ENCODE measurements at places on chromosomes 1 and 21.

DNA sequence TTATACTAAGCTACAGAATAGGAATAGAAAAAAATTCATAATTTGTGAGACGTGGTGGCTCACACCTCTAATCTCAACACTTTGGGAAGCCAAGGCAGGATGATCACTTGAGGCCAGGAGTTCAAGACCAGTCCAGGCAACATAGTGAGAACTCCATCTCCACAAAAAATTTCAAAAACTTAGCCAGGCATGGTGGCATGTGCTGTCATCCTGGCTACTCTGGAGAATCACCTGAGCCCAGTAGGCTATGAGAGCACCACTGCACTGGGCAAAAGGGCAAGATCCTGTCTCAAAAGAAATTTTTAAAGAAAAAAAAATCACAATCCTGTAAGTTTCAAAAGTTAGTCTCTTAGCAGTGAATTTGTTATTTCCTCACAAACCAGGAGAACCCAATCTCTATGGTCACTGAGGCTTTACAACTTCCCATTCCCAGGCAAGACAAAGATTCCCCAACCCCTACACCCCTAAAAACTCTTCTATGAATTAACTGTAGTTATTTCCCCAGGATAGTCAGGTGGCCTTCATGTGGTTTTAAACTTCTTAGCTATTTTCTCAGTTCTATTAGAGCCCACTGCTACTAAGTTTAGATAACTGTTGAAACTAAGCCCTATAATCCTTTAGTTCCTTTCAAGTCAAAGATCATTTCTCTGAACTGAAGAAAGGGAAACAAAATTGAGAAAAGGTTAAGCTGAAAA, 74.5 kb downstream of the FOXJ3 start:
- DNase-seq, result no peak

DNA sequence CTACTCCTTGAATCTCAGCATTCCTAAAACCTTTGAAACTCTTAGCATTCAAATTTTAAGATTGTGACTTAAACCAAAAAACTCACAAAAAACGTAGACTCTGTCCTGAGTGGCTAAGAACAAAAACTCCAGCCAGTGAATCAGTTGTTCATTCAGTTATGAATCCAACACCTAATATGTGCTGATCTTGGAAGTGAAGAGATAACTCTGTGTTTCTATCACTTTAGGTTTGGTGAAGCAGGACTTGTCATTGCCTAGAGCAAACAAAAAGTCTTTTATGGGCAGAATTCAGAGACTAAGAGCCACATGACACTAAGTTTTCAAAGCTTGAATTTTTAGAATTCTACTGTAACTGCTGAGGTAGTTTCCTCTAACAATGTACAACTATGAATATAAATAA, 10.4 kb upstream of the GPR137B start:
- DNase-seq, result no peak

- no peak for DNase-seq
Observed at GRCh38 chr1:22763487-22764200, 53.0 kb downstream of the EPHB2 start.

GRCh38 chr21:31418377-31419001, 74.4 kb upstream of the TIAM1 start:
- DNase-seq, result no peak

DNA sequence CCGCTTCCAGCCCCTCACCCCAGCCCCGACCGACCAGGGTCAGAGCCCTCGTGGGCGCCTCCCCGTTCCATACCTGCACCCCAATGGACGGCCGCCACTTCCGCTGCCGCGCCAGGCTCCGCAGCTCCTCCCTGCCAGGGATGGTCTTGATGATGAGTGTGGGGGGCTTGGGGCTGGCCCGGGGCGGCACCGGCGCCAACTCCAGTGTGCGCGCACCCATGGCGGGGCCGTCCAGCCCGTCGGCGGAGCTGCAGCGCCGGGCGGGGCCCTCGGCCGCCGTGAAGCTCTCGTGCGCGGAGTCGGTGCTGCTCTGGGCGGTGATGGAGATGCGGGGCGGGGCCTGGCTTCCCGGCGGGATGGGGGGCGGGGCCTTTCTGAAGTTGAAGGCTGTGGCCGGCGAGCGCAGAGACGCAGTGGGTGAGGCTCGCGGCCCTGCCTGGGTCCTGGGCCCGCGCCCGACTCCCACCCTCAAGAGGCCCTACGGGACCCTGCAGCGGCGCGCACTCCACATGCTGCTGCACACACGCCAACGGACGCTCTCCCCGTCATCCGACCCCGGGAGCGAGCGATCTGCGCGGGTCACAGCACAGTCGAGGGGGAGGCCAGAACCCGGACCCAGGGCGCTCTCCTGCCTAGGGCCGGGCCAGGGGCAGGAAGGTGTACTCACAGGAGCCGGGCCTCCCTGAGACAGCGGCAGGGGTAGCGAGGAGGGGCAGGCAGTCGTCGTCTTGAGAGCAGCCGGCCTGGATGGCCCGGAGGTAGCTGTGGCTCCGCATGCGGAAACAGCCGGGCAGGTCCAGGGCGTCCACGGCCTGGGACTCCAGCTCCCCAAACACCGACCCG, 26.1 kb upstream of the SMIM12 start:
- DNase-seq, result no peak

DNA sequence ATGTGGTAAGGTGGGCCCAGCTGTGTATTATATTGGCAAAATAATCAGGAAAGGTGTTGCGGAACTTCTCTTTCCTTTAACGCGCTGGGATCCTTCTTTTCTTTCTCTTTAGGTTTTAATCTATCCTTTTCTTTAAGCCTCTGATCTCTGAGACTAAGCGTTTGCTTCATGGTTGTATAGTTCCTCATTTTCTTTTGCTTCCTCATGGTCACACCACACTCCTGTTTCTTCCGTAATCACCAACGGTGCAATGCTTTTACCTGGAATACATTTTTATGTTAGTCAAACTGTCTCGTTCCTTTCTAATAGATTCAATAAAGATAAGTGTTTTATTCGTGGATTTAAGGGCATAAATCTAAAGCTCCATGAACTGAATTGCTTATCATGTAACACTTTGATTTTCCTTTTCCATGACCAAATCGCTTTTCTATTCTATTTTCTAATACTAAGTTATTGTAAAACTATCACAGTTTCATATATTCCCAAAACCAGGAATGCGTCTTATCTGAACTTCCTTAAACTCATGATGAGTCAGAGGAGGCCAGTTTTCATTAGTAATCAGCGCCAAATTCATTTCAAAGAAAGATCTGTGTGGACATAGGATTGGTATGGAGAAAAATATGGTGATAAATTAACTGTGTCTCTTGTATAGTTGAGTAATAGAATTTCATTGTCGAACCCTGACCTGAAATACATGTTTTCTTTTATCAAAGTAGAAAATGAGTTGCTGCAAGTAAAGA, 12.2 kb downstream of the SDCCAG8 start:
- DNase-seq, result no peak

DNA sequence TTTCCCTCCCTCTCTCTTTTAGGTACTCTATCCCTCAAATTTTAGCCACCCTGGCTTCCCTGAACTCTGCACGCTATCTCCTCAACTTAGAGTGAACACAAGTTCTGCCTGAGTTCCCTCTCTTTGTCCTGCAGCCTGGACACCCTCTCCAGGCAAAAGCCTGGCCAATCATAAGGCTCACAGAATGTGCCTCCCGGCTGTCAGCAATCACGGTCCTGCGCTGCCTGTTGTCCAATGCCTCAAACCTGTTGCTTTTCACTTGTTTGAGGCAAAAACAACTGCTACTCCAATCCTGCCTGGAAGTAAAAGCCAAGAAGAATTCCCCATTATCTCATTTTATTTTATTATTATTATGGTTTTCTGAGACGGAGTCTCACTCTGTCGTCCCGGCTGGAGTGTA, 66.1 kb downstream of the LGR6 start:
- DNase-seq, result no peak

DNA sequence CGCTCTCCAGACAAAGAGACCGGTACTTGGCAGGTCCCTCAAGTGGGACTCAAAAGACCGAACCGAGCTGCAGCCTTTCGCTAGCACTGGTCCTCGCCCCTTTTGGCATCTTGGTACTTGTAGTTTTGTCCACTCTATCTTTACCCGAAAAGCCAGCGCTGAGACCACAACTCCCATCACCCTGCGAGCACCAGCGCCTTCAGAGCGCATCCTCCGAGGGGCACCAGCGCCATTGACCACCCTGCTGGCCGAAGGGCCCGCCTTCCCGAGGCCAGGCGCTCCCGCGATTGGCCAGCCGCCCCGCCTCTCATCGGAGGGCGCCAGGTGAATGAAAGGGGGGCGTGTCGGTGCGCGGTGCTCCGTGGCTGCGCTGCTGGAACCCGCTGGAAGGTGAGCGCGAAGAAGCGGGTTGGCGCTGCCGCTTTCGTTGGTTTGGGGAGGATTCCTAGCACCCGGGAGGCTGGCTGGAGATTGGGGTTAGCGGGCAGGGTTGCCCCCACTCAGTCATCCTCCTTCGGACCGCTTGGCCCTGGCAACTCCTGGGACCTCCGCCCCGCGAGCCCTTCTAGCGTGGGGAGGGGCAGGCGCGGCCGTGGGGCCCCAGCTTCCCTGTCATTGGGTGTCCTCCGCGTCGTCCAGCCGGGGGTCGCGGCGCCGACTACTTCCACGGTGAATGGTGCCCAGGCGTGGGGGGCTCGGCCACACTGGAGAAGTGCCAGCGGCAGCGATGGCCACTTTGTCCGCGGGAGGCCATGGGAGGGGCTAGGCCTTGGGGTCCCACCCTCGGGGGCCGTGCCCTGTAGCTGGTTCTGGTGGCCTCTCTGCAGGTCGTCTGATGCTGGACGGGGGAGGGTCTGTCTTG, at the start of gene ZBTB8B:
ZBTB8B (plus strand) TSS at position 357 of the 862 bp plus-strand sequence. CDS start 5,553 bp downstream, outside the sequence.
- DNase-seq, result no peak

- DNase-seq, result no peak
Observed at GRCh38 chr1:43414634-43415223, 25.0 kb downstream of the SZT2 start.

GRCh38 chr1:34690269-34690668, 64.6 kb upstream of the GJB5 start:
- DNase-seq, result no peak

GRCh38 chr1:11981378-11982009, 1.2 kb downstream of the MFN2 start:
- no peak for DNase-seq

GRCh38 chr1:26358411-26359384, 4.8 kb upstream of the CRYBG2 start:
- DNase-seq, result no peak

DNA sequence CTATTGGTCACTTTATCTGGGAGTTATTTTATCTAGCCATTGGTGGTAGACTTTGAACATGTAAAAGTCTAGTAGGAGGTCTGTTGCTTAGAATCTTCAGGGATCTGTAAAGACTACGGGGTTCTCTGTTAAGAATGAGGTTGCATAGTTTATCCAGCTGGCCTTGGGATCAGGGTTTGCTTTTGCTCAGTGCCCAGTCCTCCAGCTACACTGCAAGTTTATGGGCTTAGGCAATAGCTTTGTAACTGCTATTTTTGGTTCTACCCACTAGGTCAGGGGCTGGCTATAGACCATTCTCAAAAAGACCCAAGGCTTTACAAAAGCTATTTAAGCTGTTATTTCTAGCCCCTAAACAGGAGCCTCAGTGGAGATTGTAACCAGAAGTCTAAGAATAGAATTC, 9.8 kb downstream of the SH3GLB1 start:
- no peak for DNase-seq

DNA sequence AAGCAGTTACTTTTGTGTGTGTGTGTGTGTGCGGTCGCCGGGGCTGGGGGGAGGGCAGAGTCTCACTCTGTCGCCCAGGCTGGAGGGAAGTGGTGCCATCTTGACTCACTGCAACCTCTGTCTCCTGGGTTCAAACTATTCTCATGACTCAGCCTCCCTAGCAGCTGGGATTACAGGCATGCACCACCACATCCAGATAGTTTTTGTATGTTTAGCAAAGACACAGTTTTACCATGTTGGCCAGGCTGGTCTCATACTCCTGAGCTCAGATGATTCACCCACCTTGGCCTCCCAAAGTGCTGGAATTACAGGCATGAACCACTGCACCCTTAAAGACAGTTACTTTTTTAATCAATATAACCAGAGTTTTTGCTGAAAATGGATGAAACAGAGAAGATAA, 207.0 kb downstream of the PTPRC start:
- DNase-seq, result no peak

- DNase-seq, result no peak
Observed at GRCh38 chr1:201845331-201846083, 16.6 kb downstream of the IPO9 start.

DNA sequence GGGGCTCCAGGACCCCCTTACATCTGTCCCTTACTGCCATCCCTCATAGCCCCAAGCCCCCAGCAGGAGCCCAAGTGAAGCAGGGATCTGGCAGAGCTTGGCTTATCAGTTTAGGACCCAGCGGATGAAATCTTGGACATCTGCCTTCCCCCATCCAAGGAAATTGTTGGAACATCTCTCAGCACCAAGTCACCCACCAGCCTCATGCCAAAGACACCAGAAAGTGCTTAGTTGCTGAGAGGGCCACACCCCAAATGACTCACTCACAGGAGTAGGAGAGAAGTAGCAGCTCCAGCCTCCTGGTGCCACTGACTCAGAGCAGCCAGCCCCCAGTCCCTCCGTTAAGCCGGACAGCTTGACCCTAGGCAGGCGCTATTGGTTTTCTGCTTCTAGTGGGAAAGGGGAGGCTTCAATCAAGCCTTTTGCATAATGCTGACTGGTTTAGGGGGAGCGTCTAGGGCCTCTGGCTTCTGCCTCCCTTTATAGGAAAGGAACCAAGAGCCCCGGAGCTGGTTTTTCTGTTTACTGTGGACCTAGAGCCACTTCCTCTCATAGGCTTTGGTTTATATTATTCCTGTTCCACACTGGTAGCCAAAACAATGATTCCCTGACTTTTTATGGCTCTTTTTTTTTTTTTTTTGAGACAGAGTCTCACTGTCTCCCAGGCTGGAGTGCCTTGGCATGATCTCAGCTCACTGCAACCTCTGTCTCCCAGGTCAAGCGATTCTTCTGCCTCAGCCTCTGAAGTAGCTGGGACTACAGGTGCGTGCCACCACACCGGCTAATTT, 114.2 kb upstream of the IPO9 start:
- DNase-seq, result no peak

DNA sequence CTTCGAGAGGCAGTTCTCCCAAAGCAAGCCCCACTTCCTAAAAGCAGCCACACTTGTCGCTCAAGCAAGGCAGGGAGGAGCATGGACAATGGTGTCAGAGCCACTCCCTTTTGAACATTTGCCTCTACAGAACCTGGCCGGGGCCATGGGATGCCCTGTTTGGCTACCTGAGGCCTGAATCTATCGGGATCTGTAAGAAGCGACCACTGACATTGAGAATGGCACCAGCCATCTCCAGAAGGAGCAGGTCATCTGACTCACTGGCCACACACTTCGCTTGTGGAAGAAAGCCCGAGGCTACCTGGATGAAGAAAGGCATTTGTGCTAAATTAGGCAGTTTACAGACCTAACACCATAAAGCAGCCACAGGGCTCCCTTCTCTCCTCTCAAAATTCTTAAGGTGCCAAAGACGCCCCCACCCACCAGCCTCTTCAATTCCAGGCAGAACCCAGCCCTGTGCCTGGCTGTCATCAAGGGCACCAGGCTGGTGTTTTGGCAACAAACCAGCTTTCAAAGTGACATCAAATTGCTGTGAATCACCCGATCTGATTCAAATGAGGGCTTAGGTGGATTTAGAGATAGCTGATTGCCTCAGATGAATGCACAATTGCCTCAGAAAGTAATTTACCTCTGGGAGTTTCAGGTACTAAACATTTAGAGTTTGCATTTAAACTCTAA, 104.8 kb downstream of the ETS2 start:
- DNase-seq, result no peak
